SHP77 (cell line): ENCODE measurements at places on chromosomes 3 and 15.

GRCh38 chr15:68389041-68389930 is 42.7 kb downstream of the ITGA11 start:
- DNase-seq: no peak

DNA sequence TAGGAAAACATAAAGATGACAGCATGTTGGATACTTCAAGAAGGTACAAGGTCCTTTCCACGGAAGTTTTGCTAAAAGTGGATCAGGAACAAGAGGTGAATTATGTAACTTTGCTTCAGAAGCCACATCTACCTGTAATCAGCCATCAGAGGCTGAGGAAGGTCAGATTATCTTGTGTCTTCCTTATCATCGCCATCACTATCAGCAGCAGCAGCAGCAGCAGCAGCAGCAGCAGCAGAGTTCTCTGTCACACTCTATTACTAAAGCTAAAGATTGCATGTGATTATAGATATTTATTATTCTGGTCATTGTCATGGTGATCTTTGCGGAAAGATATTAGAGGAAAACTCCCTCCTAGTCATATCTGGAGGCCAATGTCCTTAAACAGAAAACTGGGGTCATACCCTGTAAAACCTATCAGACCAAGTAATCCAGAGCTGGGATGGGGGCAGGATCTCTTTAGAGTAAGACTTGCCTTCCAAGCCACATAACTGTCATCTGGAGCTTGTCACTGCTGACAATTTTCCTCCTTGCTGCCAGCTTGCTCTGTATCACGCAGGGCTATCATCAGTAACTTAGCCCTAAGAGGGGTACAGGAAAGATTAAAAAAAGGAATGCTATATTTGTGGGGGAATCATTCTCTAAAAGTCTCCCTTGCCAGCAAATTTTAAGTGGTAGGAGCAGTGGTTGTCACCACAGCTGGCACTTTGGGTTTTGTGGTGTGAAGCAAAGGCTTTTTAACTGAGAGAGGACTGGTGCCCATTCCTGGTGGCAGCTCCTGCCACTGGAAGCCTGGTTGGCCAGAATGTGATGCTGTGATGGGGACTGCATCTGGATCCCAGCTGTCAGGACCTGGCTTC is 130.9 kb upstream of the RASGRP1 start:
- DNase-seq: no peak

- DNase-seq: no peak
Measured at GRCh38 chr3:31613654-31614053, 80.9 kb downstream of the STT3B start.

- DNase-seq: no peak
Measured at GRCh38 chr3:27637346-27637995, 84.7 kb downstream of the EOMES start.

GRCh38 chr3:66335671-66336070 is 114.9 kb downstream of the SLC25A26 start:
- DNase-seq: no peak

- DNase-seq: no peak
Measured at GRCh38 chr3:98731720-98732285, 31.3 kb upstream of the ST3GAL6 start.

DNA sequence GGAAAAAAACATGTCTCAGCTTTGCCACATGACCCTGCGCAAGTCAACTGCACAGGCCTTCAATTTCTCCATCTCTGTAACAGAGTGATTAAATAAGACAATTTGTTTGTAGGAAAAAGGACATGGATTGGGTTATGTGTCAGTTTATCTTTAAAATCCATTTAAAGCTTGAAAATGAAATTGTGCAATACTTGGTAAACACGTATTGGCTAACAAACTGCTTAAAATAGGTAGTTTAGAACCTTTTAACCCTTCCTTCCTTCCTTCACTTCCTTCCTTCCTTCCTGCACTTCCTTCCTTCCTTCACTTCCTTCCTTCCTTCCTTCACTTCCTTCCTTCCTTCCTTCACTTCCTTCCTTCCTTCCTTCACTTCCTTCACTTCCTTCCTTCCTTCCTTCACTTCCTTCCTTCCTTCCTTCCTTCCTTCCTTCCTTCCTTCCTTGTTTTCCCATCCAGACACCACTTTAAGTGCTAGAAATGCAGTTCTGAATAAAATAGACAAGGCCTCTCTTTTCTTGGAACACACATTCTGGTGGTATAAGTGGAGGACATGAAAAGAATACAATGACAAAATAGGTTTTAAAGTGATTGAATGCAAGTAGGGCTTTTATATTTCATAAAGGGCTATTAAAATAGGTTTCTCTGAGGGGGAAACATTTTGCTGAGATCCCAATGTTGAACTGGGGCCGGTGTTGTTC is 130.2 kb upstream of the TP63 start:
- DNase-seq: no peak
